ENCODE measurements at places on chromosomes 2 and 18.

DNA sequence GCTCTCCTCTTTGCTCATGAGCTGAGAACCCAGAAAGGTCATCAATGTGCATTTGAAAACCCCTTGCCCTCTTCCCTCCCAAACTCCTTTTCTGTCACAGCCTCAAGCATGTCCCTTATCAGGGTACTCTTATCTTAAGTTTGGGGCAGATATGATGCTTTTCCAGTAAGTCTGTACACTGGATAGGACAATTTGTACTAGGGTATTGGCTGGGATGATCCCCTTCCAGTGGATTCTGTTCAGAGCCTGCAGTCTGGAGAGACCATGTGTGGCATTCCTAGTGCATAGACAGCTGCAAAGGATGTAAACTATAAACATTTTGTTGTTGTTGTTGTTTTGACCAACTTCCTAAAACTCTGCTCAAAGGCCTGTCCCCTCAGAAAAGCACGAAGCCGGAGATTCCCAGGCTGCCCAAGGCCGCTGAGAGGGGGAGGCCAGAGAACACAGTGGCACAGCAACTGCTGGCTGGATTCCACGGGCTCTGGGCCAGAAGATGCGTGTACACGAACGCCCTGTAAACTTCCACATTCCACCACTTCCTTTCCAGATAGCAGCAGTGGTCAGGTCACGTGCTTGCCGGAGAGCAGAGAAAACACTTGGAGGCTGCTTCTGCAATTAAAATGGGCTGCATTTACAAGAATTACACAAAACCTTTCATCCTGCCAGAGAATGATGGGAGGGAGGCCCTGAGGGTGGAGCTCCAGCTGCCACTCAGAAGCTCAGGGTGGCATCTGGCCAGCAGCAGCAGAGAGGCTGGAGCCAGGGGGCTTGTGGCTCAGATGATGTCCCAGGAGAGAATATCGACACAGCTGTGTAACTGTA lies 42.1 kb downstream of the BMP10 start:
- peak; percentile 98 for DNase-seq

DNA sequence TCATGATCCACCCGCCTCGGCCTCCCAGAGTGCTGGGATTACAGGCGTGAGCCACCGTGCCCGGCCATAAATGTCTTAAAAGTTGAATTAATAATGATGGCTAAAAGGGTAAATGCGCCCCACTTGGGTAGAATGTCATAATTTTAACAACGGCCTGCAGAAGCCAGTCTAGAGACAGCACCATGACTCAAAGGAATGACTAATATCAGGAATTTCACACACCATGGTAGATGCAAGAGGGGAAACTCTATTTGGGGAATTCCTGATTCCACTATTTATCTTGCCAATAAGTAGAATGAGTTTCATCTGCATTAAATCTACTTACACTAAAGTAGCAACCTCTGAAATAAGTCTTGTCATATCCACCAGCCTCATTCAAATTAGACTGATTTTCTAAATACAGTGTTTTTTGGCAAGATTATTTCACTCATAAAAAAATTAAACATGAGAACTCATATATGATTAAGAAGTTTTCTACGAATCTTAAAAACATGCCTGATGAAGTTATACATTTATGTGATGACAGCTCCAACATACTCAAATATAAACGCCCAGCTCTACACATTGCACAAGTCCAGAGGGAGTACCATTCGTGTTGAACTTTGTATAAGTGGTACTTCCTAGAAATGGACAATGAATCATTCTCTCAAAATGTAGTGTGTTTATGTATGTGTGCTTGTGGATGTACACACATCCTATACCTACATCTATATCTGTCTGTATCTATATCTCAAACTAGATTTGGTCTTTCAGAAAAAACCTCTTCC lies 309.7 kb downstream of the IRS1 start:
- DNase-seq: peak; percentile 91

DNA sequence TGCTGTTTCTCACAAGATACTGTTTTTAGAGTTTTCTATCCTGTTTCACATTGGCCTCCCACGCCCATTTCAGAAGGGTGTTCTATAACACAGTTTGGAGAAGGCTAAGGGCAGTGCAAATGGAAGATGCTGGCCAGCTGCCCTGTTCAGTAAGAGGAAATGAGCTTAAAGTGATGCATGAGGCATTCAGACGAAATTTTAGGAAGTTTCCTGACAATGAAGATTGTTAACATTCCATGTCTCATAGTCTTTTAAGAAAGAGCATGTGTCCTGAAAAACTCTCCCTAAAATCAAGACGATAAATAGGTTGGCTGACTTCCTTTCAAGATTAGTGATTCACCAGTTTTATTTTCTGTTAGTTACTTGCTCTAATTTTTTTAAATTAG lies 484.2 kb upstream of the NRP2 start:
- DNase-seq: peak; percentile 90

DNA sequence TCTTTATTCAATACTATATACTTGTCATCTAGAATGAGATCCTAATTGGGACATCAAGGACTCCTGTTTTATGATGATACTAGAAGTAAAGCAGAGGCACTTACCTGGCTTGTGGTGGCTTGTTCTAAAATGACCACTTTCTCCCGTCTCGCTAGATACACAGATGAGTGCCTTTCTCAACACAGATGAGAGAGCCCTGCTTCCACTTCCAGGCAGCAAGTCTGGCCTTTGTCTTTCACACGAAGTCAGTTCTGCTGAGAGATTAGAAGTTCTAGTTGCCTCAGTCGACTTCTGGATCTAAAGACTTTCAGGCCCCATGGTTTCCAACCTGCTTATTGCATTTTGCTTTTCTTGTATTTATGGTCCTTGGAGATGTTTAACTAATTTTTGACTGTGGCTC lies 70.3 kb downstream of the PPP1R1C start:
- DNase-seq: no peak

DNA sequence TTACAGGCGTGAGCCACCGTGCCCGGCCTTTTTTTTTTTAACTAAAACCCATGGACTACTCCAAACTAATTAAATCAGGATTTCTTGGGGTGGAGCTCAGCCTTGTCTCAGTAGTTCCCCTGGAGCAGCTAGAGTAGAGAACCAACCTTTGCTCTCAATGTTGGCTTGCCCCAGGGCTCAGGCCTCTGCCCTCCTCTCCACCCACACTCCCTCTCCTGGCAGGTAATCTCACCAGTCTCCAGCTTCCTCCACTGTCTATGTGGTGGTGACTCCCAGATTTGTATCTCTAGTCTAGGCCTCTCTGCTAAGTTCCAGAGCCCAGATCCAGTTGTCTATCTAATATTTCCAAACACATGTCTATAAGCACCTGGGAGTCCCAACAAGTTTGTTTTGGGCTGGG lies 9.6 kb upstream of the MTA3 start:
- DNase-seq: no peak

DNA sequence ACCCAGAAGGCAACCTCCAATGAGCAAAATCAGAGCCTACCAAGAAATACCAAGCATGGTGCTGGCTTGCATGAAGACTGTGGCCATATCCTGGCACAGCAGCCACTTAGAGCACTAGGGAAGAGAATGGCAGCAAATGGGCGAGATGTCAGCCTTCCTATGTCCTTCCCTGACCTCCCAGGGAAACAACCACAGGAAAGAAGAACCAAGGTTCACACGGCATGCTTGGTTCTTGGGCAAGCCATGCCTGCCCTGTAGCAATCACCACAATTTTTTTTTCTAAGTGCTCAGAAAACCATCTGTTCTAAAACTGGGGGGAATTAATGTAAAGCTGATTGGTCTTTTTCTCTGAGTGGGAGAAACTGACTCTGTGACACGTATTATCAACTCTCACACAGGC lies 27.8 kb downstream of the GALNT14 start:
- no peak for DNase-seq

GRCh38 chr18:12652861-12653401 lies 5.0 kb downstream of the SPIRE1 start:
- peak; percentile 82 for DNase-seq

DNA sequence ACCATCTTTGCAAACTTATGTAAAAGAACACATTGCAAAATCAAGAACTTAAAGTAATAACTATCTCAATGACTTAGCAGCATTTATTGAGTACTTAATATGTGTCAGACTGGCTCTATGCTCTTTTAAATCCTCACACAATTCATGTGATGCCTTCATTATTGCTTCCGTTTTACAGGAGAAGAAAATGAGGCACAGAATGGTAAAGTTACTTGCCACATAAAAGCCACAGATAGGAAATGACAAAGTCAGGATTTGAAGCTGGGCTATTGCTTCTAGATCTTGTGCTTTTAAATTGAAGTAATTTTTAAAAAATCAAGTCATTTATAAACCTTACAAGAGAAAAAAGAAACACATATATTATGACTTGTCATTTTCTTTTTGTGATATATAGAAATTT lies 174.2 kb downstream of the WDR7 start:
- DNase-seq: no peak

- no peak for DNase-seq
Measured at GRCh38 chr2:117737846-117738245, 76.6 kb upstream of the DDX18 start.

DNA sequence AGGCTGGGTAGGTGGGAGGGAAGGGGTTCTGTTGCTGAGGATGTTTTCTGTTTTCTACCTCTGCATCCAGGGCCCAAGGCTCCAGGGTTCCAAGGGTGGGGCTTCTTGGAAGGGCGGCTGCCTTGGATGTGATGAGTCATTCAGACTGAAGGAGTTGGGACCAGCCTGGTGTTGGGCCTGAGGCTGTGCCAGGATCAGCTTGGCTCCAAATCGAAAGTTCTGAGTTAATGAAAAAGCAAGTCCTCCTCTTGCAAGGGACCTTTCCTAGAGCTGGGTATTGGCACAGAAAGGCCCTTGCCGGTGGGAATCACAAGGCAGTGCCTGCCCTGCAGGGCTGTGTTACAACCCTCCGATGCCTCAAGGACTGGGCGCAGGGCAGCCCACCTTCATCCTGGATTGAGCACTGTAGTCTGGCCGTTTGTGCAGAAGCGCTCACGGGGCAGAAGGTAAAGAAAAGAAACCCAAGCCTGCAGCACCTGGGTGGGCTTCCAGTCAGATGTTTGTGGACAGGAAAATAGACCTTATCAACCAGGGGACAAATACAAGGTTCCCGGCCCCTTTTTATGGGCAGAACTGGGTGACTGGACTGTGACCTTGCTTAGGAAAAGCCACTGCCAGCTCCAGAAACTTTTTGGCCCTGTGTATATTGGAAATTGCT lies 52.5 kb upstream of the MCFD2 start:
- DNase-seq: peak; percentile 92

DNA sequence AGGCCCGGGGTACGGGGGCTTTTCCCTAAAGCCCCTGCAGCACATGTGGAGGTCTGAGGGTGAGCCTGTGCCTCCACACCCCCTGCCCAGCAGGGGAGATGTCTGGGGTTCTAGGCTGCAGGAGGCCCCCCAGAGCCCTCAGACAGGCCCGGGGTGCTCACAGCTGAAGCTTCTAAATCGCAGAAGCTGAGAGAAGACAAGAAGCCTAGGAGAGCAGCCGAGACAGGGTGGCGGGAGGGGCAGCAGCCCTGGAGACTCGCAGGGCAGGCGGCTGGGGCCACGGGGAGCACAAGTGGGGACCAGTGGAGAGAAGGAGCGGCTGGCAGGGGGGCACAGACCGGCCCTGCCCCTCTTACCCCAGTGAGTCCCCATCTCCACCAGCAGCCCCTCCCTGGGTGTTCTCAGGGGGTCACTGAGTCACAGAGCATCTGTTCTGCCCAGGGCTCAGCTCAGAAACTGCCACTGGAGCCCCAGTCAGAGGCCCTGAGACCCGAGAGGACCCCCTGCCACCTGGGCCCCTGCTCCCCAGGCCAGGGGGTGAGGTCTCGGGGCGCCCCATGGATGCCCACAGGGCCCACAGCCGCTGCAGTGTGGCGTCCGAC lies 26.1 kb downstream of the GPC1 start:
- DNase-seq: no peak

GRCh38 chr2:128360711-128361110 lies 42.0 kb upstream of the HS6ST1 start:
- no peak for DNase-seq

- DNase-seq: peak; percentile 20
Measured at GRCh38 chr2:195574312-195574711, 82.7 kb upstream of the SLC39A10 start.

- DNase-seq: no peak
Measured at GRCh38 chr2:23666241-23666979, 260.5 kb downstream of the ATAD2B start.

- no peak for DNase-seq
Measured at GRCh38 chr2:156001851-156002250, 330.7 kb downstream of the NR4A2 start.

GRCh38 chr2:200185628-200186000 lies 120.9 kb upstream of the SPATS2L start:
- no peak for DNase-seq

- DNase-seq: peak; percentile 47
Measured at GRCh38 chr2:237978058-237978712, 11.4 kb downstream of the UBE2F start.

DNA sequence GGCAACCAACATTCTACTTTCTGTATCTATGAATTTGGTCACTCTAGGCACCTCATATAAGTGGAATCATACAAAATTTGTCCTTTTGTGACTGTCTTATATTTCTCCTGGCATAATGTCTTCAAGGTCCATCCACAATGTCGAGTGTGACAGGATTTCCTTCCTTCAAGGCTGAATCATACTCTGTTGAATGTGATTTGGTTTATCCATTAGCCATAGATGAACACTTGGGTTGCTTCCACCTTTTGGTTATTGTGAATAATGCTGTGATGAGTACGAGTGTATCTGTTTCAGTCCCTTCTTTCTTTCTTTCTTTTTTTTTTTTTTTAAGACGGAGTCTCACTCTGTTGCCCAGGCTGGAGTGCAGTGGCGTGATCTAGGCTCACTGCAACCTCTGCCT lies 311.3 kb downstream of the TGIF1 start:
- DNase-seq: no peak

DNA sequence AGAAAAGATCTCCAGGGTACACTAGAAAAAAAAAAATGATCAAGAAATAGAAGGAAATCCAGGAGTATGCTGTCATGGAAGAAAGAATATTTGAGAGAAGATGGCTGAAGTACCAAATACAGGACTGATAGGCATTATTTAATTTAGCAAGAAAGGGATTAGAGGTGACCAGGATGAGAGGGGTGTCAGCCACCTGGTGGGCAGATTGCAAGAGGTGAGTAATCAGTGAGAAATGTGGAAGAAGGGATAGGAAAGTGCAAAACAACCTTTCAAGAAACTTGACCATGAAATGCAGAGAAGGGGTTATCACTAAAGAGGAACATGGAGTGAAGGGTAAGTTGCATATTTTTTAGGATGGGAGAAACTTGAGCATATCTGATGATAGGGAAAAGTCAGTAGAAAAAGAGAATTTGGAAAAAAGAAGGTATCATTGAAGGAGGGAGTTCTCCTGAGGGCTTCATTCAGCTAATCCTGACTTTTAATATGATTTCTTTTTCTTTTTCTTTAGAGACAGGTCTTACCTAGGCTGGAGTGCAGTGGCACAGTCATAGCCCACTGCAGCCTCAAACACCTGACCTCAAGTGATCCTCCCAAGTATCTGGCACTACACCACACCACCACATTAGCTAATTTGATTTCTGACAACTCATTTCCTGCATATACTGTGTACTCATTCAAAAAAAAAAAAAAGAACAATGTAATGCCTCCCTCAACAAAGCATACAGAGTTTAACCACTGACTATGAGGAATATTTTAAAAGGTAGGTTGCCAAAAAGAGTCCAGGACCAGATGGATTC lies 101.3 kb downstream of the LRP2 start:
- no peak for DNase-seq

- no peak for DNase-seq
Measured at GRCh38 chr2:160380611-160381010, 113.0 kb downstream of the RBMS1 start.

- DNase-seq: no peak
Measured at GRCh38 chr18:58124475-58124874, 80.4 kb downstream of the NEDD4L start.
